ENCODE measurements at places on chromosomes 5 and 9. TPM values are rescaled to one million over a fixed set of nuclear protein-coding genes. Genes with fewer than 3 reads are reported as not detected.

WNT8A gene
- not detected for total RNA-seq

BTNL9 gene
- total RNA-seq: not detected

PCA3 gene
- total RNA-seq: not detected

GPR151 gene
- total RNA-seq: not detected

DNA sequence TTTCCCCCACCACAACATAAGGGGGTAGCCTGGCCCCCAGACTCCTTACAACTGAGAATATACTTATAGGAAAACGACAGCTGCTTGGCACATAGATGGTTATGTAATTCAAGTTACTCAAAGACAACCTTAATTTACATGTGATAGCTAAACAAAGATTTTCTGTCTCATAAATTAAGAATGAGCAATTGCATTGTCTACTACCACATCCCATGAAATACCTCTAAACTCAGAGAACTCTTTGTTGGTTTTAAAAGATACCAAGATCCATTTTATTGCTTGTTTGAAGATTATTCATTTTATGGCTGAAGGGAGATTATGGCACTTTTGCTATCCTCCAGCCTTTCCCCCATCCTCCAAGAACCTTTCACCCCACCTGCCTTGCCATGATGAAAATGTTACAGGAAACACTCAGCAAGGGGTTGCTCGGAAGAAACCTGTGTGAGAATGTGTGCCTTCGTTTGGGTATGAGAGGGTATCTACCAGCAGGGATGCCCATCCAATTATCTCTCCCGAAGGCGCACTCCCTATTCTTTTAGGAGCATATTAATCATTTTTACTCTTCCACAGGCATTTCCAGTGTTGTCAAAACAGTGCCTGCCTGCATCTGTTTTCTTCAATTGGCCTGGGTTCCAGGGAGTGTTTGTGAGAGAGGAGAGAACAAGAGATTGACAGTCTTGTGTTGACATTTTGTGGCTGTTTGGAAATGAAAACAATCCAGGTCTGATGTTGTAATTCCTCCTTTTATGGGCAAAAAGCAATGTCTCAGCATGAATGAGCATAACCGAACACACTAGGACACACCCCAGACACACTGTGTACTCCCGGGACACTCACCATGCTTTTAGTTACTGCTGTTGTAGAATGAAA is 208.0 kb upstream of the ANKRD55 start:
- H3K27ac ChIP-seq: no peak overlapping the region
- H3K4me3 ChIP-seq: no peak overlapping the region
- H3K27me3 ChIP-seq: no peaks in the 10 kb centered on the region

GRCh38 chr5:68359699-68360098 is 144.1 kb downstream of the PIK3R1 start:
- H3K36me3 ChIP-seq: no peaks in the 10 kb centered on the region
- DNase-seq: no peak
- no peak overlapping the region for H3K4me3 ChIP-seq
- peaks cover under 1% of the 10 kb centered on the region for H3K27me3 ChIP-seq
- H3K4me1 ChIP-seq: peaks cover 2% of the 10 kb centered on the region
- no peak overlapping the region for H3K27ac ChIP-seq
